ENCODE measurements at places on chromosomes 3 and 15.

DNA sequence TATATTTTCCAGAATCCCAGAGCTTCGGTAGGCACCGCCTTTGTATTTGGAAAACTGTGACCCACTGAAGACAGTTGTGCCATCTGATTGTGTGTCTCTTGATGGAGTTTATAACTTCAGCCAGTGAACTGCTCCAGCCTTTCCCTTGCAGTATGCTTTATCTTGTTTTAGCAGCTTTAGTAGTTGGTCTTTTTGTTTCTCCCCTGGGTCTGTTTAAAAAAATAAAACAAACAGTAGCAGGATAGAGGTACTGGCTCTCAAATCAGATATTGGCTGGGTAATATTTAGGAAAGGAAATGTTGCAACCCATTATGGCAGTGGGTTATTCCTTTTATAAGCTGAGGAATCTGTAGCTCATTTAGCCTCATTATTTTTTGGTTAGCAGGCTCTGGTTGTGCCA is 151.5 kb upstream of the BFSP2 start:
- DNase-seq = no peak

DNA sequence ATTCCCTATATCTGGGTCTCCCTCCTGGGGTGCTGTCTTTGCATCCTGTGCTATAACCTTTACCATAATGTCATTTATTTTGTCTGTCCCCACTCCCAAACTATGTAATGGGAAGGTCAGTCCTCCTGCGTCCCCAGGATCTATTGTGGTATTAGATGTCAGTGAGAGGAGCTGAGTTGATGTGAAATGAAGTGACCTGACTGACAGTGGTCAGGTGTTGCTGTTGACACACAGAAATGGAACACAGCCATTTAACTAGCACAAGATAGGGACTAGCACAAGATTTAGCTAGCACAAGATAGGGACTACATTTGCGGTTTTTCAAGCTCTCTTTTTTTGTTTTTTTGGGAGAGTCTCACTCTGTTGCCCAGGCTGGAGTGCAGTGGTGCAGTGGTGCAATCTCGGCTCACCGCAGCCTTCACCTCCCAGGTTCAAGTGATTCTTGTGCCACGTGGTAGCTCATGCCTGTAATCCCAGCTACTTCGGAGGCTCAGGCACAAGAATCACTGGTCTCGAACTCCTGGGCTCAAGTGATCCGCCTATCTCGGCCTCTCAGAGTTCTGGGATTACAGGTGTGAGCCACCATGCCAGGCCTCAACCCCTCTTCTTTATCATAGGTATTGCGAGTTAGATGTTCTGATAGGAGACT is 5.2 kb downstream of the NGRN start:
- DNase-seq = no peak

- DNase-seq = no peak
Observed at GRCh38 chr15:82802497-82802896, 3.4 kb downstream of the FSD2 start.

DNA sequence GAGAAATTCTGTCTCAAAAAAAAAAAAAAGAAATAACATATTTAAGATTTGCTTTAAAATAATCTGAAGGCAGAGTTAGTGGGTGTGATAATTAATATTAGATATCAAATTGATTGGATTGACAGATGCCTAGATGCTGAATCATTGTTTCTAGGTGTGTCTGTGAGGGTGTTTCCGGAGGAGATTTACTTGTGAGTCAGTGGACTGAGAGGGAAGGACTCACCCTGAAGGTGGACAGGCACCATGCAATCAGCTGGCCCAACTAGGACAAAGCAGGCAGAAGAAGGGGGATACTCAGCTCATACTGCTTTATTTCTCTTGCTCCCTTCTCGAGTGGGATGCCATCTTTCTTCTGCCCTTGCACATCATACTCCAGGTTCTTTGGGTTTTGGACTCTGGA is 16.7 kb upstream of the RPL24 start:
- DNase-seq = no peak

DNA sequence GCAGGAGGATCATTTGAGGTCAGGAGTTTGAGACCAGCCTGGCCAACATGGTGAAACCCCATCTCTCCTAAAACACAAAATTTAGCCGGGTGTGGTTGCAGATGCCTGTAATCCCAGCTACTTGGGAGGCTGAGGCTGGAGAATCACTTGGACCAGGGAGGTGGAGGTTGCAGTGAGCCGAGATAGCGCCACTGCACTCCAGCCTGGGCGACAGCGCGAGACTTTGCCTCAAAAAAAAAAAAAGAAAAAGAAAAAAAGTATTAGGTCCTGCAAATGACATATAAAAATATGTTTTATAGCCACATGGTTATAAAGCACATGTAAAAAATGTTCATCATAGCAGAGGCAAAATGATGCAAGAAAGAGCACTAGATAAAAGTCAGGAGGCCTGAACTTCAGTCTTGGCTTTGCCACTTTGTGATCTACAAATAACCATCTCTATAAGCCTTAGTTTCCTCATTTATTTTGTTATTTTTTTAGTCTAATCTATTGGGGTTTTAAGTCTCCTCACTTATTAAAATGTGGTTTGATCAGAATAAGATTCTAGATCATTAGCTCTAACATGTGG is 4.9 kb downstream of the SLC12A6 start:
- DNase-seq = no peak

DNA sequence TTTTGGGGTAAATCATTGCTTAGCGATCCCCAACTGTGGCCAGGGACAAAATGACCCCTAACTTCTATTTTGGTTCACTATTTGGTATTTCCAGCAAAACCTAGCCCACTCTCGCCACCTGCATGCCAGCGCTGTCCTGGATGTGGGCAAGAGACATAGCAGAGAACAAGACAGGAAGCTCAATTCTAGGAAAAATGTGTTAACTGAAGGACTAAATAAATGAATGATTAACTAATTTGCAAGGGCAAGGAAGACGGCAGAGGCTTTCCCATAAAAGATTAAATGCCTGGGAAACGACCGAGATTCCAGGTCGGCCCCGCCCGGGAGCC is 408 bp downstream of the NICN1 start:
- DNase-seq = no peak

DNA sequence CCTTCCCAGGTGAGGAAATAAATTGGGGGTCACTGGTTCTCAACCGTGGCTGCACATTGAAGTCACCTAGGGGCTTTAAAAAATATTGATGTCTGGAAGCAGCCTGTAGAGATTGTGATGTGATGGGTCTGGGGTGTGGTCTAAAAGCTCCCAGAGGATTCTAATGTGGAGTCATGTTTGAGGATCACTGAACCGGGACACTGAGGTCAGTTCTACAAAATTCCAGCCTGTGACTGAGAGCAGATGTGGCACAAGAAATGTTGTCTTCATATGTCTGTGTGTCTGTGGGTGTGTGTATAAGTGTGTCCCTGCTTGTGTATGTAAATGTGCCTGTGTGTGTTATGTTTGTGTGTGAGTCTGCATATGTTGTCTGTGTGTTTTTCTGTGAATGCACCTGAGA is 79.9 kb downstream of the TLE3 start:
- DNase-seq = no peak

GRCh38 chr15:31752065-31752762 is 278.1 kb upstream of the CHRNA7 start:
- no peak for DNase-seq

- DNase-seq = no peak
Observed at GRCh38 chr15:68051109-68051508, 3.0 kb upstream of the PIAS1 start.

DNA sequence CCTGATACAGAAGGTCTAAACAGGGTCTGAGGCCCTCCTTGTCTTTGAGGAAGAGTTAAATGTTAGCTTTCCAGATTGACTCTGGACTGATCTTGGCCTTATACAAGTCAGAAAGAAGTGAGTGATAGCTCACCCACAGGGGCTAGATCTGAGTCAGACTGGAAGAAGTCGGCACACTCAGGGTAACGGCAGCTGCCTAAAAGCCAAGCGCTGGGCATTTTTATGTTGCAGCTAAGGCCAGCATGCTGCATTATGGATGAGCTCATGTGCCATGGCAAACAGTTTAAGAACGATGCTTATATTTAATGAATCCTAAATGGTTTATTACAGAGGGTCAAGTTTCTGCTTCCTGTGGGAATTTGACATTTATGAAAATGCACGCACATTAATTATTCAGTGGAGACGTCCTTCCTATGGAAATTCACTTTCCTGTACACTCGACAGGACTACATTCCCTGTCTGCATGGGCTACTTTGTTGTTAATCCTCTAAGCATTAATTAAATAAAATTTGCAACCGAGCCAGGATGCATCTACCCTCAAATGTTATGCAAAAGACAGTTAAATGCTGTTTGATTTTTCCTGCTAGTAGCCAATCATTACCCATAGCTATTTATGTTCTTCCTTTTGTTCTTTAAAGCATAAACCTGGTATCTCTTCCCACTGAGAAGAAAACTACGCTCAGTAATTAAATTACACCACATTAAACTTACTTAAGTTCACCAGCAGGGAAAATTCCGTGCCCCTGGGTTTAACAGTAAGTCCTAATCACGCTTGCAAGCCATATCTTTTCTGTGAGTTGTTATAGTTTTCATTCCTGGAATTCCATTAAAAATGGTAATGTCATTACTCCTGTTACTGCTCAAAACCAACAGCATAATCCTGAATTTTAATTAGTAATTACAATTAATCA is 762.7 kb upstream of the CFAP20DC start:
- no peak for DNase-seq

DNA sequence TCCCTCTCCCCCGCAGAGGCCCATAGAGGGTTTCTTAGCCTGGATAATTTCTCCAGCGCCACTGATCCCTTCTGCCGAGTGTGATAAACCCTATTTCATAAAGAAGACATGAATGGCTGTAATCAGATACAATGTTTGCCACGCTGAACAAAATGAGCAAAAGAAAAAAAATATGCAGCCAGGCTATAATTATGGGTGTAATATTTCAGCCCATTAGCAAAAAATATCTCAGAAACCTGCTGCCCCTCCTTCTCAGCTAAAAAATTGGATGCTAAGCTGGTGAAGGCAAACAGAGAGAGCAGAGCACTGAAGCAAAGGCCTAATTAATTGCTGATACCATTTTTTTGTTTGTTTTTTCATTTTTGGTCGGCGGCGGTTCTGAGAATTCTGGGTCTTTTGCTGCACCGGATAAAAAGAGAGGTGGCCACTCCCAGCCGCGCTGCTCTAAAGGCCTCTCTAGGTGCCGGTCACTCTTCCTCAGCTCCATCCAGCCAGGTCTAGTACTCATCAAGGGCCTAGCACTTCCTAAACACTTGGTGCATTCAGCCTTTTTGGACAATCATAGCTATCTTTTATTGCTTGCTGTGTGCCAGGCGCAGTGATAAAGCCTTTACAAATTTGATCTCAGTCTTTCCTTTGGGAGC is 128.7 kb upstream of the TLE3 start:
- DNase-seq = no peak

GRCh38 chr3:194658477-194659242 is 13.3 kb downstream of the LSG1 start:
- DNase-seq = no peak

DNA sequence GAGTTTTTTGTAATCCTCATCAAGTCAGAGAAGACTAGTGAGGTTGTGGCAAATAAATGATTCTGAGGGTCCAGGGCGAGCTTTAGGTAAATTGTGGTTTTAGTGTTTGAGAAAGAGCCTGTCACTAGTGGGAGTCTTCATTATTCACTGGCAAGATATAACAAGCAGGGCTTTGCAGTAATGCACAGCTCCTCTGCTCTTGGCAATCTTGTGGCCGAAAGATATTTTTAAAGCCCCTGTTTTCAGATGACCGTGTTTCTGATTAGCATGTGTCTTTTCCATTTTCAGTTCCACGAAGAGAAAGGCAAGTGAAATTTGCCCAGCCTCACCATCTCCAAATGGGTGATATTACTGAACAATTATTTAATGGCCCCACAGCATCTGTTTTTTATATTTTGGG is 154.0 kb upstream of the BCL6 start:
- DNase-seq = no peak
